Common myeloid progenitor, CD34-positive (primary cell): ENCODE measurements at places on chromosomes 6 and 20.

DNA sequence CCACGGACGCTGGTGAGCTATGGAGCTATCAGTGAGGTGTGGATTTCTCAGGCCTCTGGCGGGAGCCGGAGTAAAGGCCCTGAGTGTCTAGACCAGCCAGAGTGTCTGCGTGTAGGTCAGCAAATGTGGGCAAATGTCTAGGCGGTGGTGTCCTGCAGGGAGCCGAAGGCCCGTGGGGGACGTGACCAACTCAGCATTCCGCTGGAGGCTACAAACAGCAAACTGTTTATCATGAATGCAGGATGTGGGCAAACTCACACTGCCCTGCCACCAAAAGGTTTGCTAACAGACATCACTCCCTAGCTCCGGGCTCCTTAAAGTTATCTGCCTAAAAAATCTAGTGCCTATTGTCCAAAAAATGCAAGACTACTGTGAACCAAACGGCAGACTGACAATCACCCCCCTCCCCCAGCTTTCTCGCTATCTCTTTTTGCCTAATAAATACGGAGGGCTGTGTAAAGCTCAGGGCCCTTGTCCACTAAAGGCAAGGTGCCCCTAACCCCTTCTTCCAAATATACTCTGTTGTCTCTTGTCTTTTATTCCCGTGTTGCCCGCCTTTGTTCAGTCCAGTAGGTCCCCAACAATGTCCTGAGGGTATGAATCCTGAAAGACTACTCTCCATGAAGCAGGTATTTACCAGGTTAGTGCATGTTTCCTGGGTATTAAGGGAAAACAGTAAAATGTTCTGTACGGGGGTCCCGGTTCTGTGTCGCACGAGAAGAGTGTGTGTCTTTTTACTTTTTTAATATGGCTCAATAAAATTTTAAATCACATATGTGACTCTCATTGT is 29.0 kb upstream of the AFDN start:
- H3K36me3 ChIP-seq: no peaks in the 10 kb centered on the region
- no peaks in the 10 kb centered on the region for H3K4me1 ChIP-seq
- no peak for DNase-seq

GRCh38 chr20:17674722-17675518 is 7.1 kb downstream of the RRBP1 start:
- no peaks in the 10 kb centered on the region for H3K27me3 ChIP-seq
- H3K4me3 ChIP-seq: no peak overlapping the region
- H3K27ac ChIP-seq: no peak overlapping the region
- H3K36me3 ChIP-seq: peaks cover 10% of the 10 kb centered on the region
- peaks cover 43% of the 10 kb centered on the region for H3K4me1 ChIP-seq

DNA sequence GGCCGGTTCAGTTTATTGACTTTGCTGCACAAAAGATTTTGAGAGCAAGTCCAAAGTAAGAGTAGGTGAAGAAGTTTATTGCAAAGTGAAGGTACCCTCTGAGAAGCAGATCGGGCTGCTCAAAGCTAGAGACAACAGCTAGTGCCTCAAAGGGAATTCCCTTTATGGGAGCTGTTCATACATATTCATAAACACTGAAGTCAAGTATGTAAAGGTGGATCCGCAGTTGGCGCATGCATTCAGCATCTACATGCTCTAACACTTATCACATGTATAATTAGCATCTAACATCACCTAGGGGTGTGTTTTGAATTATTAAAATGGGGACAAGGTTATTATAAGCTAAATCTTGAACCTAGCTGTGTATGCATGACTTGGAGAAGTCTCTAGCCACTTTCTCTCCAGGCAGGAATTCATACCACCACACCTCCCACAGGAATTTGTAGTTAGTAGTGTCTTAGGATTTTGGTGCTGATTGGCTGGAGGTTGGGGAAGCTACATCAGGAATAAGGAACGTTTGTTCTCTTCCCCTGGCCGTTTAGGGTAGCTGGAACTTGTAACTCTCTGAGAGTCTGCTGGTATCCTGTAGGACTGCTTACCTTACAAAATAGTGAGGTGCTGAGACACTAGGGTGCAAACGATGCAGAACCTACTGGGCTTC is 1633.9 kb downstream of the GRIK2 start:
- H3K27ac ChIP-seq: no peak overlapping the region
- no peaks in the 10 kb centered on the region for H3K36me3 ChIP-seq
- H3K27me3 ChIP-seq: no peaks in the 10 kb centered on the region
- no peak overlapping the region for H3K4me3 ChIP-seq

DNA sequence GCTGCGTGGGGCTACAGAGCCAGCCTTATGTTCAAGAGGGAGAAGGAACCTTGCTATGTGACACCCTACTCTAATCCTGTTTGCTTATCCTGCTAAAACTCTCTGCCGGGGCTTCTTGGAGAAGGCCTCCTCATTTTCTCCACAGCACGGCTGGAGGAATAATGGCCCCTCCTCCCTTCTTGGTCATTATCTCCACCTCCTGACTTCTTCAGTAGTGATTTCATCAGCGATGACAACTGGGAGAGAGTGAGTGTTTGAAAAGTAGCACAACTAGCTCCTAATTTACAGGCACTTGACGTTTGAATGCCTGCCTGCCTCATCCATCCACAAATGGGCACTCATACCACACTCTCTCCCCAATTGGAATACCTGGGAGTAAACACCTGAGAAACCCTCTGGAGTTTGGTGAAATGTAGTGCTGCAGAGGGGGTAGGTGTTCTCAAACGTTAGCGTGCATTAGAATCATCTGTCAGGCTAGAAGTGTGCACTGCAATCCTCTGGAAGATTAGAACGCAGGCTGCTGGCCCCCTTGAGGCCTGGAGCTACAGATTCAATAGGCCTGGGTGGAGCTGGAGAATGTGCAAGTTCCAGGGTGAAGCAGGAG is 148.5 kb downstream of the FOXC1 start:
- H3K36me3 ChIP-seq: no peaks in the 10 kb centered on the region
- no peaks in the 10 kb centered on the region for H3K27me3 ChIP-seq
- DNase-seq: no peak
- no peaks in the 10 kb centered on the region for H3K4me1 ChIP-seq

DNA sequence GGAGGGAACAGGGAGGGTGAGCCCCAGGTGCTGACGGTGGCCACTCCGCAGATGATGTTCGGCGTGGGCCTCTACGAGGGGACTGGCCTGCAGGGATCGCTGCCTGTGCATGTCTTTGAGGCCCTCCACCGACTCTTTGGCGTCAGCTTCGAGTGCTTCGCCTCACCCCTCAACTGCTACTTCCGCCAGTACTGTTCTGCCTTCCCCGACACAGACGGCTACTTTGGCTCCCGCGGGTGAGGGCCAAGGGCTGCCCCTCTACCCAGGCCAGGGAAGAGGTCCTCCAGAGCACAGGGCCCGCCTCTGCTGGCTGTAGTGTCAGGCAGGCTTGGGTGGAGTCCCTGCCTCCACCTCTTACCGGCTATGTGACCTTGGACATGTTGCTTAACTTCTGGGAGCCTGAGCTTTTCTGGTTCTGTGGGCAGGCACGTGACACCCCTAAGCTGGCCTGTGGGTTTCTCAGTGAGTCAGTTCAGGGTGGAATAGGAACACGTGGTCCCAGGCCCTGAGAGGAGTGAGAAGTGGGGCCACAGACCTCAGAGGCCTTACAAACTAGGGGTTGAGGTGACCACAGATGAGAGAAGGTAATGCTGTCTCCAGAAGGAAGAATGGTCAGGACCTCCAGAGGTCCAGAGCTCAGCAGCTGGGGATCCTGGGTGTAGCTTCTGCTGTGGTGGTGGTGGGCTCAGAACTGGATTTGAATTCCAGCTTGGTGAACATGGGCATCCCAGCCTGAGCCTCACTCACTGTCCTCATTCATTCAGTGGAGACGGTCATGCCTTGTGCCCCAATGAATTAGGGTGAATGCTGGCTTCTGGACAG is 11.9 kb downstream of the PCIF1 start:
- no peaks in the 10 kb centered on the region for H3K27me3 ChIP-seq
- no peak overlapping the region for H3K4me3 ChIP-seq
- H3K27ac ChIP-seq: peak overlapping the region; percentile 7
- no peaks in the 10 kb centered on the region for H3K4me1 ChIP-seq
- H3K36me3 ChIP-seq: peaks cover 86% of the 10 kb centered on the region
